ENCODE measurements at places on chromosomes 11 and 22.
A peak's percentile ranks its signal among the peaks of the same experiment; 100 is the strongest.

DNA sequence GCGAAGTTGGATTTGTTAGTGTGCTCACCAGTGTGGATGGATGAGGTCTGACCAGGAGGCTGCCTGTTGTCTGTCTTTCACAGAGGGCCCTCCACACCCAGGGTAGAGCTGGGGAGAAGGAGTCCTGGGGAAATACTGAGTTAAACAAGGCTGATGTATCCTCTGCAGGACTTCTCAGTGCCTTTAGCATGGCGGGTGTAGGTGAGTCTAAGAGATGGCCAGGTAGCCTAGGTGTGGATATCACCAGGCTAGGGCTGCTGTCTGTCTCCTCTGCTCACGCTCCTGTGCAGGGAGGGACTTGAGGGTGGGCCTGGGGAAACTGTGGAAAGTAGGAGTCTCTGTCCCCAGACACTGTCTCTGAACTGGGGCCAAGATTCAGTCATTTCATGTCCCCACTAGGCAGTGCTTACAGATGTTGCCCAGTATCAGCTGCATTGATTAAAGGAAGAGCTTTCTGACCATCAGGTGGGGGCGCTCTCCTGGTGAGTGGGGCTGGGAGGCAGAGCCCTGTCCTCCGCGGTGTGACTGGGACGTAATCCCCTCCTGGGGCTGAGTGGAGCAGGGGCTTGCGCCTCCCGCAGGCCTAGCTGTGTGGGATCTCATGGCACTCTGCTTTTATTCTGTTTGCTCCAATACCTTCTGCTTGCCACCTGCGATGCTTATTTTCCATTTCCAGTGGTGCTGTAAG, 35.5 kb upstream of the CCDC188 start:
- no peak for DNase-seq

DNA sequence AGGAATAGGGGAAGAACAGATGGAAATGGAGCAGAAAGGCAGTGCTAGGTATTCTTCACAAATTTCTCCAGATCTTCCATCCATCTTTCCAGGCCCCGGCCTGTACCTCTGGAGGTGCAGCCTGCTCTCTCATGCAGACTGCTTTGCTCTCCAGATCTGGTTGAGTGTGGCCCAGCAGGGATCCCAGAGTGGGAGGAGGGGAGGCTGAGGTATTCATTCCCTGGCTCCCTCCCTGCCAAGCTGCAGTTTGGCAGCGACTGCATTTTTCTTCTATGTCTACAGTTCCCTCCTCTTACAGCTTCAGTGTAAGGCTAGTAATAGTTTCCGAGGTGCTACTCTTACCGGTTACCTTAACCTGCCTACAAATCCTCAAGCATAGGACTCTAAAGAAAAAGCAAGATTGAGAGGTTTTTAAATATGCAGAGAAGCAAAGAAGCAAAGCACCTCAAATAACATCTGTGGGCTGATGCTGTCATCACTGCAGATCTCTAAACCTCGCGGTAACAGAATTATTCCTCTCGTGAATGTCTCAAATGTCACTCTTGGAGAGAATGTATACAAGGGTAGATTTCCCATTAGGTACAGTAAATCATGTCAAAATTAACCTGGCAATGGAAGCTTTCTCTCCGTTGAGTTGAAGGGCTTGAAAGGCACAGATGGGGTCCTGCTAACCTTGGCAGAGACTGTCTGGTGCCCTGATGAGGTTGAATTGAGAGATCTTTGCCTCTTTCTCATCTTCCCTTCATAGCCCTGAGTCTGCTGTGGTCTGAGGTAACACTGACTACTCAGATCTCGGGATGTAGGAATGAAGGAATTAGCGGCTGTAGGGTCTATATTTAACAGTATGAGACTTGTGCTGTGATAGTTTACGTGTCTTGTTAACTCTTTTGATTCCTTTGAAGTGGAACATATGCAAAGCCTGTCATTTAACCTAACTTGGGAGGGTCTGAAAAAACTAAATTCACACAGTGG, 297.9 kb upstream of the C11orf87 start:
- DNase-seq, result peak; percentile 8

- peak; percentile 22 for DNase-seq
These were observed 554.2 kb downstream of the NTM start for GRCh38 chr11:131924457-131925201.

DNA sequence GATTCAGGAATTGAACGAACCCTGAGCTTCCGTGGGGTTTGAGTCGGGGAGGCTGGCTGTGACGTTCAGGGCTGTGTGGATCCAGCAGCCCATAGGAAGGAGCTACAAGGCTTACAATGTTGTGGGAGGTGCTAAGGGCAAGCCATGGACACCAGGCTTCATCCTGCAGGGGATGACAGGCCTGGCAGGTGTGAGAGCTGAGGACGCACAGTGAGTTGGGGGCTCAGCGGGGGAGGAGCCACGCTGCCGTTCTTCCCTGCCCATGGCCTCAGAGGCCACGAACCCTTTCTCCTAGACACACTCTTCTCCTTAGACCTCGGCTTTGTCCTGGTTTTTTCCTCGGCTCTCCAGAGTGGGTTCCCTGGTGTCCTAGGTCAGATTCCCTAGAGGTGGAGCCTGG, 113.3 kb upstream of the SLC22A12 start:
- no peak for DNase-seq

DNA sequence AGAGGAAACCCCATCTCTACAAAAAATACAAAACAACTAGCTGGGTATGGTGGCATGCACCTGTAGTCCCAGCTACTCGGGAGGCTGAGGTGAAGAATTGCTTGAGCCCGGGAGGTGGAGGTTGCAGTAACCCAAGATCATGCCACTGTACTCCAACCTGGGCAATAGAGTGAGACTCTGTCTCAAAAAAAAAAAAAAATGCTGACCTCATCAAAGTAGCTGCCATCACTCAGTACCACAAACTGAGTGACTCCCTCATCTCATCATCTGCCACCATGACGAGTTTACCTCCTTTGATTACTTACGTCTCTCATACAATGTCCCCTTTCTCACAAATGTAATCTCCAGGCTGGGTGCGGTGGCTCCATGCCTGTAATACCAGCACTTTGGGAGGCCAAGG, 117.2 kb upstream of the CLPB start:
- no peak for DNase-seq

DNA sequence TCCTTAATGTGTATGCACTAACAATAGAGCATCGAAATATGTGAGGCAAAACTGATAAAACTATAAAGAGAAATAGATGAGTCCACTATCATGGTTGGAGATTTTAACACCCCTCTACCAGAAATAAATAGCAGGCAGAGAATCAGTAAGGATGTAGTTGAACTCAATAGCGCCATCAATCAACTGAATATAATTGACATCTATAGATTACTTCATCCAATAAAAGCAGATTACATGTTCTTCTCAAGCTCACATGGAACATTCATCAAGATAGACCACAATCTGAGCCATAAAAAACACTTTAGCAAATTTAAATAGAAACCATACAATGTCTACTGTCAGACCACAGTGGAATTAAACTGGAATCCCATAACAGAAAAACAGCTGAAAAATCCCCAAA, 46.9 kb upstream of the NUP160 start:
- DNase-seq, result no peak

DNA sequence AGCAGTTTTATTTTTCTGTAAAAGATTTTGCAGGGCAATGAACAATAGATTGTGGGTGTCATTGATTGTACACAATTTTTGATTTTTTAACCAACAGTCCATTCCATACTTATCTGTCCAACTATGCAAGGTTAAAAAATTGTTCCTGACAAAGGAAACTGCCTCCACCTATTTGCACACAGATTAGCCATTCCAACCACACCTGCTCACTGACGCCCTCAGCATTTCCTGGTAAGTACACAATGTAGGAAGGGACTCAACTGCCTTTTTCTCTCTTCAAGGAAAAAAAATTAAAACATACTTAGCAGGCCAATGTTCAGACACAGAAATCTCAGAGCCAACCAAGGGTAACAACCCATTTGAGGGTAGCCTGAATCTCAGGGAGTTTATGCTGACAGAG, 4.3 kb upstream of the FUT4 start:
- DNase-seq, result no peak

GRCh38 chr11:114256967-114257286, 39.3 kb upstream of the NNMT start:
- DNase-seq, result no peak

GRCh38 chr11:108751444-108751843, 86.6 kb downstream of the DDX10 start:
- DNase-seq, result no peak

DNA sequence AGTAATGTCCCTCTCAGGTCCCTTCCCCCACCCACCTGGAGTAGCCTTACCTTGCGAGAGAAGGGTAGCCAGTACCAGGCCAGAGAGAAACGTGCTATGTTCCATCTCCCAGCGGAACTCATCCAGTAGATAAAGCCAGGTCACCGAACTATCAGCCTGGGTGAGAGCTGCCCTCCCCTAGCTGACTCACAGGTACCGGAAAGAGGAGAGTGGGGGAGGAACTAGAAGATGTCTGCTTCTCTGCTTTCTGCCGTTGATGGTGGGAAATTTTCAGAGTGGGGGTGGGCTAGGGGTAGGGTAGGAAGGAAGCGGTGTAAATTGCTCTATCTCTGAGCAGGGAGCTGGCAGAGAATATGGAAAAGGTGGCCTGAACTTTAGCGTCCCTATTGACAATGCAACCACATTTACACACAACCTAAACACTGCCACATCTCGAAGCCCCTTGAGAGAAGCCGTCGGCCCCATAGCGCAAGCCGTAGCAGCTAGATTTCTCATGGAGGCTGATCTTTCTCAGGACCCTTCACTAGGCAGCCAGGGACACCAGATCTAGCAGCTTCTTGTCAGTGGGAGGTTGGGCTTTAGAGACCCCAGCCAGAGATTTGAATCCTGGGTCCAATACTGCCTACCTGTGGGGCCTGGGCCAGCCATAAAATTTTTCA, at the start of gene CD3D:
Gene CD3D, minus strand, starts transcription at position 203 of the 659 bp plus-strand sequence. Its CDS starts 98 bp downstream, at position 105.
- no peak for DNase-seq

GRCh38 chr11:23539556-23539955, 679.3 kb upstream of the CCDC179 start:
- DNase-seq, result no peak

GRCh38 chr11:84747871-84748270, 879.3 kb downstream of the DLG2 start:
- peak; percentile 0 for DNase-seq

GRCh38 chr11:37671321-37671720, 1073.3 kb upstream of the RAG2 start:
- DNase-seq, result no peak

DNA sequence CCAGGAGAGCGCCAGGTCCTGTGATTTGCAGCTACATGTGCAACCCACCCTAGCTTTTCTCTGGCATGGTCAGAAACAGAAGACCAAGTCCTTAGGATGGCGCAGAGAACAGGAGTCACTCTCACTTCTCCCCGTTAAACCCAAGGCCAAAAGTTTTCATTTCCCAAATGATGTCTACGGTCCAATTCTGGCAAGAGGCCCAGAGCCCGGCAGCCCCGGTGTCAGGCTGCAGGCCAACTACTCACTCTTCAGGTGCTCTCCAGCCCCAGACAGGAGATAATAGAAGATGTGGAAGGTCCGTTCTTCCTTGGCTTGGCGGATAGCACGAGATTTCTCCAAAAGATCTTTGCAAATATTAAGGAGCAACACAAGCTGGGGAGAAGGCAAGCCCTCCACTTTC, 67.2 kb downstream of the MYH9 start:
- no peak for DNase-seq

GRCh38 chr11:45181193-45181888, 34.9 kb downstream of the PRDM11 start:
- no peak for DNase-seq

- no peak for DNase-seq
These were observed 546.2 kb downstream of the NTM start for GRCh38 chr11:131916638-131917037.

DNA sequence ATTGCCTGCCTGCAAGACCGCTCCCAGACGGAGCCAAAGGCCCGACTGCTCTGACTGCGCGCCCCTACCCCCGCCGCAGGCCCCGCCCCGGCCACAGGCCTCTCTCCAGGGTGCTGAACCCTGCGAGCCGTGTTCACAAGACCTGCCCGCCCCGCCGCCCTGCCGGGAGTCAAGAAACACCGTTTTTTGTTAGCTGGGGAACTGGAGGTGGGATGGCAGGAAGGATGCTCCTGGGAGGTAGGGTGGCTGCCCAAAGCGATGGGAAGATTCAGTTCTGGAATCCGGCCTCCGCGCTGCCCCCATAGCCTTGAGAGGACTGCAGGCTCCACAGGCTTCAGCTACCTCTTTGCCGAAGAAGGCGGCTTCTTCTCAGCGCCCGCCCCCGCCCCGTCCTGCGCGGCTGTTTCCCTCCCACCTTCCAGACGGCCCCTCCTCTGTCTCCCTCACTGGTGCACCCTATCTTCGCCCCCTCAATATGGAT, 2.7 kb upstream of the PDE2A start:
- DNase-seq, result peak; percentile 8

DNA sequence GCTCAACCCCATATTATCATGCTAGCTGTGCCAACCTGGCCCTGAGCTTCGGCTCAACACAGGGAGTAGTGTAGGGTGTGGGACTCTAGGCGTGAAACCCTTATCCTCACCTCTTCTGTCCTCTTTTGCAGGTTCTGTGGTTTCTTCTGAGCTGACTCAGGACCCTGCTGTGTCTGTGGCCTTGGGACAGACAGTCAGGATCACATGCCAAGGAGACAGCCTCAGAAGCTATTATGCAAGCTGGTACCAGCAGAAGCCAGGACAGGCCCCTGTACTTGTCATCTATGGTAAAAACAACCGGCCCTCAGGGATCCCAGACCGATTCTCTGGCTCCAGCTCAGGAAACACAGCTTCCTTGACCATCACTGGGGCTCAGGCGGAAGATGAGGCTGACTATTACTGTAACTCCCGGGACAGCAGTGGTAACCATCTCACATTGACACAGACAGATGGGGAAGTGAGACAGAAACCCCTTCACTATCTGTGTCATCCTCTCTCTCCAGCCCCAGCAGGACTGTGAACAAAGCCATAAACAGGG, 76.4 kb downstream of the GGTLC2 start:
- peak; percentile 82 for DNase-seq

- DNase-seq, result peak; percentile 73
These were observed 9.1 kb upstream of the ZBED5 start for GRCh38 chr11:10866893-10867331.

GRCh38 chr11:69295995-69296889, 2.3 kb downstream of the MYEOV start:
- peak; percentile 95 for DNase-seq

DNA sequence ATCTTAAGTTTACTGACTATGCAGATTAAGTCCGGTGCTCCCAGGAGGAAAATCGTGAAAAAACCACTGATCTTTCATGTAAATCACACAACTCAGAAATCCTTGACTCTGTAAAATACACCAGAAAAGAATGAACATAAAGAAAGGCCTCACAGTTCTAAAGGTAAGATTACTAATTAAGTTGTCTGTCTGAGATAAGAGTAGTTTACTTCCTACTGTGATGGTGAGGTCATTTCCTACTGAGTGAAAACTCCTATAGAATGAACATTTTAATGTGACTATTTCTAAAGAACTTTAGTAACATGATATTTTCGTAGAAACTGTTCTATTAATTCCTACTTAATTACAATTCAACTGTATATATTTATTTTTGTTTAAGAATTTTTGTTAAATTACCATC, 774.4 kb upstream of the CHORDC1 start:
- DNase-seq, result no peak

- DNase-seq, result no peak
These were observed 216.0 kb upstream of the ISX start for GRCh38 chr22:34849965-34850364.

- DNase-seq, result no peak
These were observed 86.7 kb downstream of the RPS6KA4 start for GRCh38 chr11:64445651-64446050.

- no peak for DNase-seq
These were observed 3.5 kb downstream of the LARGE2 start for GRCh38 chr11:45926001-45926401.
